ENCODE measurements at places on chromosomes 12 and 14. TPM values are rescaled to one million over a fixed set of nuclear protein-coding genes. Genes with fewer than 3 reads are reported as not detected.
A peak's percentile ranks its signal among the peaks of the same experiment; 100 is the strongest.

SLC41A2 gene
- 4.6 TPM for total RNA-seq

DNA sequence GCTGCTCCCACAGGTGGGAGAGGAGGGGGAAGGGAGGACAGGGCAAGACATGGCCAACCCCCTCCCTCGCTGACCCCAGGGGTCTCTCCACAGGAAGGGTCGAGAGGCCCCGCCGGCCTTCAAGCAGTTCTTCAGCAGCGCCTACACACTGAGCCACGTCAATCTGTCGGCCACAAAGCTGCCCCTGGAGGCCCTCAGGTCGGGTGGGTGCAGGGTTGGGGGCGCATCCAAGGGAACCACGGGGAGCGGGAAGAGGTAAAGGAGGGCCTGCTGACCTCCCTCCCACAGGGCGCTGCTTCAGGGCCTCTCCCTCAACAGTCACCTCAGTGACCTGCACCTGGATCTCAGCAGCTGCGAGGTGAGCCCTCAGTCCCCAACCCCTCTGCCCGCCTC, 6.1 kb downstream of the CARMIL3 start:
- no peak for DNase-seq

DNA sequence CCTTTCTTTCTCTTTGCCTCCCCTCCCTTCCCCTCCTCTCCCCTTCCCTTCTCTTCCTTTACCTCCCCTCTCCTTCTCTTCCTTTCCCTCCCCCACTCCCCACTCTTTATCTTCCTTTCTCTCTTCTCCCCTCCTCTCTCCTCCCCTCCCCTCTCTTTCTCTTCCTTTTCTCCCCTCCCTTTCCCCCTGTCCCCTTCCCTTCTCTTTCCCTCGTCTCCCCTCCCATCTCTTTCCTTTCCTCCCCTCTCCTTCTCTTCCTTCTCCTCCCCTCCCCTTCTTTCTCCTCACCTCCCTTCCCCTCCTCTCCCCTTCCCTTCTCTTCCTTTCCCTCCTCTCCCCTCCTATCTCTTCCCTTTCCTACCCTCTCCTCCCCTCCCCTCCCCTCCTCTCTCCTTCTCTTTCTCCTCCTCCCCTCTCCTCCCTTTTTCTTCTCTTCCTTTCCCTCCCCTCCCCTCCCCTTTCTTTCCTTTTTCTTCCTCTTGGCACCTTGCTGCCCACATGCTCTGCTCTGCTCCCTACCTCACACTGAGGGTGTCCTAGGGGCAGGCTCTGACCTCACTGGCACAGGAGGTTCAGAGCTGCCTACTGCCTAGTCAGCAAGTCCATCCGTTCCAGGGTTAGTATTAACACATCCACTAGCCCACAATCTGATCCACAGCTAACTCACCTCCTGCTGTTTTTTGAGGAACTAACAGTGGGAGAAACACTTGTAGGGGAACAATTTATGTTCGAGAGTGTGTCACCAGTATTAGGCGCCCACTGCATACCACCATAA, 101.0 kb downstream of the NUAK1 start:
- no peak for DNase-seq

DNA sequence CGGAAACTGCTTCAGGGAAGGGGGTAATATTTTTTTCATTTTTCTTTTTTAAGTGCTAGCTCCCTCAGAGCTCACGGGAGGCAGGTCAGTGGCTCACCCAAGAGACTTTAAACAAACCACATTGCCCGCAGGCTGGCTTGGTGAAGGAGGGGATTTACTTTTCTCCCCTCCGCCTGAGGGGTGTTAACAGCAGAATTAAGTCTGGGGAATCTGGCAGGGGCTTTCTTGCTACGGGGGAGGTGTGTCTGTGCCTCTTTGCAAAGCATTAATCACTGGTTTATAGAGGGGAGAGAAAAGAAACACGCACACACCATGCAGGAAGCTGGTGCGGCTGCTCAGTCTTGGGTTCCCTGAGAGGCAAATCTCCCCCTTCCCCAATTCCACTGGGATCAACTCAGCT, 26.2 kb upstream of the TBX3 start:
- DNase-seq: no peak

- no peak for DNase-seq
Observed at GRCh38 chr12:28865776-28866175, 283.3 kb upstream of the FAR2 start.

GRCh38 chr12:14770496-14771461, 32.5 kb downstream of the WBP11 start:
- peak; percentile 89 for DNase-seq

DNA sequence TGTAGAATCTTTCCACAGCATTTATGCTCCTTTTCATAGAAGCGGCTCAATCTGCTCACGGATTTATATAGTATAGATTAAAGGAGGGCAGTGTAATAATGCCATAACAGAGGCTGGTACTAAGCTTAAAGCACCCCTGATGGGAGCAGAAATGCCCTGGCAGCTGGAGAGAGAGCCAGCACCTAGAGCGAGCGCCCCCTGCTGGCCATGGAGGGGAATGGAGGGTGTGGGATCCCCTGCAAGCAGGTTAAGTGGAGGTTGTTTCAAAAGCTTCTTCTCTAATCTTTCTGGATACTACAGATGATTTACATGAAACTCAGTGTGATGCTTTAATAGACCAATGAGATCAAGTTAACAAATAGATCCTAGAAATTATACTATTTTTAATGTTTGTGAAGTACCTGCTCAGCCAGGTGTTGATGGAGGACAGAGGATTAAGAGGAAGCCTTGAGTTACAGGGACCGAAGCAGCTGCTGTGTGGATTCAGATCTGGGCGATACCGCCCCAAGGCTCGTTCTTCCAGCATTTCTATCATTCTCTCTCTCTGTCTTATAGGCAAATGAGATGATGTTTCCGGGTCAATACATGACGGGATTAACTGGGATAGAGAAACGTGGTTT, 1519.3 kb upstream of the TMEM132C start:
- peak; percentile 42 for DNase-seq

GRCh38 chr14:93061380-93062012, 54.2 kb downstream of the ITPK1 start:
- DNase-seq: no peak
